GM03348 (cell line): ENCODE measurements at places on chromosomes 6 and 20.

- DNase-seq, result no peak
These were observed 51.6 kb upstream of the FNDC1 start for GRCh38 chr6:159117563-159117962.

DNA sequence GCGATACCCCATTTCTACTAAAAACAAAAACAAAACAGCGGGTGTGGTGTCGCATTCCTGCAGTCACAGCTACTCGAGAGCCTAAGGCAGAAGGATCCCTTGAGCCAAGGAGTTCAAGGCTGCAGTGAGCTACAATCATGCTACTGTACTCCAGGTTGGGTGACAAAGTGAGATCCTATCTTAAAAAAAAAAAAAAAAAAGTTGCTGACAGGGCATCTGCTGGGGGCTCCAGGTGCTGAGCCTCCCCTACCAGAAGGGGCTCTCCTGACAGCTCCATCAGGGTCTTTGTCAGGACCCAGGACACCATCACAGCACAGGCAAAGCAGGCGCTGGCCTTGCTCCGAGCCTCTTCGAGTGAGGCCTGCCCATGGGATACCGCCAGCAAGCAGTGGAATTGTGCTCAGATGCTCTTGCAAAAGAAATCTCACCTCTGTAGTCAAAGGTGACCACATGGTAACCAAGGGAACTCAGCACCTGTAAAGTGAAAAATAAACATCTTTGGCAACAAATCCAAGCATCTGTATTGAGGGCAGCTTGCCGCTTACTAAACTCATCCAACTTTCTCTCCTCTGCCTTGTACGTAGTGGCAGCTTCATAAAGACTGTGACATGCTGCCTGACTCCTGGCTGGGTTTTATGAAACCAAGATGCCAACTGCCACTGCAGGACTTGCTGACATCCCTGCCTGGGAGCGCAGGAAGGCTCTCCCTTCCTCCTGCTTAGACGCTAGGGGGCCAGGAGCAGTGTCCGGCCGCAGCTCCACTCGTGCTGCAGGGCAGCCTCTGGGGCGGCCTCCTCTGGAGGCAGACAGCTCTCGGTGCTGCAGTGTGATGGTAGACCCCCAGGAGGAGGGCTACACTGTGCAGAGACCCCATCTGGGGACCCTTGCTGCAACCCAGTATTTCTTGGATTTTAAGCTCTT lies 66.9 kb downstream of the PYGB start:
- DNase-seq, result no peak

- no peak for DNase-seq
These were observed 10.7 kb downstream of the ZFAND3 start for GRCh38 chr6:37830225-37830624.

DNA sequence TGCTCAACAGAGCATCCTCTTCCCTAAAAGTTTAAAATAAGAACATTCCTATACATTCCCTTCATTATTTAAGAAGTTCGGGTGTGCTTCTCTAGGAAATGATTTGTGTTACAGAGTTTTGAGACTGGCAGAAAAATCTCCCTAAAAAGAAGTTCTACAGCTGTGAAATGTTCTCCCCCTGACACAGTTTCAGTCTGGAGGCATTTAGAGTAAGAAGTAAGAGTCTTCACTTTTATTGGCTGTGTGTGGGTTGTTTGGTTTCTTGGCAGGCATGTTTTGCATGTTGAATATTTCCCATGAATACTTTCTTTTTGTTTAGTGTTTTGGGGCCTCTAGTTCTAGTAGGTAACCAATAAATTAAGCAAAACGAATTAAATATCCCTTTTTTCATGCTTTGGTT lies 195.9 kb downstream of the TENT5A start:
- DNase-seq, result no peak

DNA sequence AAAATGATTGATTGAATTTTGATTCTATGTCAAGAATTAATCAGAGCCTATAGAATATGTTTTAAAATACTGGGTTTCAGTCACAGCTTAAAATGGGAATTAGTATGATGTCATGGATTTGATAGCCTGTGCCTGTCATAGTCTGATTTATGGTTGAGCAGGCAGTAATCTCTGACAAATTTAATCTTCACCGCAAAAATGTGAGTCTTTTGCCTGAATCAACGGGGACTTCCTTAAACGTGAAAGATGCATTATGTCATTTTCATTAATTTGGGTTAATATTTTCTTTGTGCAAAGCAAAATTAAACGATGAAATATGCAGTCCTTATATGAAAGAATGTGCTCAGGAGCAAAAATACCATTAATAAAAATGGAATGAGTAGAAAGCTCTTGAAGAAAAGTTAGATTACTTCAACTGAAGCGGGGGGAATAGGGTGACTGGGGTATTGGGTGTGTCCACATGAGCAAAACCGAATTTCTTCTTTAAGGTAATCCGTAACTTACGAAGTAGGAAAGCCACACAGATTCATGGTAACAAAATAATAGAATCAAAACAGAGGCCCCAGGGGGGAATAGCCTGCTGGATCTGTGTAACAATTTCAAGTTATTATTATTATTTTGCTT lies 339.6 kb upstream of the NOX3 start:
- DNase-seq, result no peak

DNA sequence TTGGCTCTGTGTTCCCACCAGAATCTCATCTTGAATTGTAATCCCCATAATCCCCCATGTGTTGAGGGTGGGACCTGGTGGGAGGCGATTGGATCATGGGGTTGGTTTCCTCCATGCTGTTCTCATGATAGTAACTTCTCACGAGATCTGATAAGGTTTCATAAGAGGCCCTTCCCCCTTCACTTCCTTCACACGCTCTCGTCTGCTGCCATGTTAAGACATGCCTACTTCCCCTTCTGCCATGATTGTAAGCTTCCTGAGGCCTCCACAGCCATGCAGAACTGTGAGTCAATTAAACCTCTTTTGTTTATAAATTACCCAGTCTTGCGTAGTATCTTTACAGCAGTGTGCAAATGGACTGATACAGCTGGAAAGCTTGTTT lies 90.0 kb downstream of the ELOVL5 start:
- DNase-seq, result no peak

- peak; percentile 96 for DNase-seq
These were observed at the start of gene MAK for GRCh38 chr6:10837995-10838793. Gene MAK (minus strand): TSS chr6:10838539. CDS start chr6:10830648, 7,891 bp downstream.

- DNase-seq, result peak; percentile 81
These were observed 38.5 kb downstream of the DLGAP4 start for GRCh38 chr20:36344517-36345132.

- DNase-seq, result no peak
These were observed at the start of gene DPPA5 for GRCh38 chr6:73353636-73354593. Gene DPPA5 (minus strand): TSS chr6:73354276. CDS start chr6:73354225, 51 bp downstream.
